Immature natural killer cell (primary cell): ENCODE measurements at places on chromosomes 5 and 9.

DNA sequence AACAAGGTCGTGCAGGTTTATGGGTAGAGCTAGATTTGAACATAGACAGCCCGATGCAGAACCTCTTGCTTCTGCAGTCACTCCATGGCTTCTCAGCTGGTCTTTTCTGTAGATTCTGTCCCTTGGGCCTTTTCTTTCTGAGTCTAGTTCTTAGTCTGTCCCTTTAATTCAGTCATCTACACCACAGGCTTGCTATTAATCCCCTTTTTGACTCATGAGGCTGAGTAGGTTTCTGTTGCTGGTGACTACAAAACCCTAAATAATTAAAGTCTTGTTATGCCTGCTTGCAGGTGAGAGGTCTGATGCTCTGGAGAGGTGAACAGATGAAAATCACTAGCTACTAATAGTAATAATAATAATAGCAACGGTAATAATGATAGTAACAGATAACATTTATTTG is 19.3 kb upstream of the STRBP start:
- DNase-seq: no peak

DNA sequence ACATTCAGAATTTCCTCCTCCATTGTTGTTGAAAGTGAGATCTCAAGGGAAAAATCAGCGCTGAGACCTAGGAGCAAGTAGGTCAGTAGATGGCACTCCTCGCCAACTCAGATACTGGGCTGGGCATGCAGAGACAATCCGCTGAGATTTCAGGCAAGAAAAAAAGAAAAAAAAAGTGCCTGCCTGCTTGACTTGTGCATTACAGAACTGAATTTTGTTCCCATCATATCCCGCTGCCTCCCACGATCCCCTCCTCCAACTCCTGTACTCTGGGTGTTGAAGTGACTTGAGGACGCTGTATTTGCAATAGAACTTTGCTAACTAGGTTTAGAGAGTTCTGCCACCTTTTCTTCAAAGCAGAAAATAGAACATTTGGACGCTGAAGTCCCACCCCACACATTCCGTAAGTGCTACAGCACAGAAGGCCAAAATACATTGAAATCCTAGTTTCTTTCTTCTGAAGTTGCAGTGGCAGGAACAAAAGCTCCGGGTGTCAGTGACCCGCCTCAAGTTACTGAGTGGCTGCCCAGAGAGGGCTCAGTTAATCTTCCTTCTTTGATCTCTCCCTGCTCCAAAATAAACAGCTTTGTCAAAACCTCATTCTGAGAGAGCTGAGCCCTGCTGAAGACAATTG is 265.8 kb downstream of the MLLT3 start:
- peak; percentile 17 for DNase-seq

DNA sequence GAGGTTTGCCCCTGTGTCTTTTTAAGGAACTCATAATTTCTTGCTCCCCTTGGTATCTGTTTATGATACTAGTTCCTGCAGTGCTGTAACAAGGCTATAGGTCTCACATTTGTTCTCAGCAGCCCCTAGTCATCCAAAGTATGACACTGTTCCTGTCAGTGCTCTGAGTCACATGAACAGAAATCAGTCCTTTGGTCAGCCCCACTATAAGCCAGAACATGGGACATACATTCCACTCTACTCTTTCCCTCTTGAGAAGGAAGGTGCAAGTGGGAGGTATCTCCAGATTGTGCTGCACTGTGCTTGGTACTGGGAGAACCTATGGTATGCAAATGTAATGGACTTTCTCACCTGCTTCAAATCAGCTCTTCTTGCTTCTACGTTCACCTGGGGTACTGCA is 87.0 kb downstream of the IARS1 start:
- DNase-seq: no peak

GRCh38 chr5:160760008-160760407 is 92.0 kb downstream of the ATP10B start:
- DNase-seq: no peak

DNA sequence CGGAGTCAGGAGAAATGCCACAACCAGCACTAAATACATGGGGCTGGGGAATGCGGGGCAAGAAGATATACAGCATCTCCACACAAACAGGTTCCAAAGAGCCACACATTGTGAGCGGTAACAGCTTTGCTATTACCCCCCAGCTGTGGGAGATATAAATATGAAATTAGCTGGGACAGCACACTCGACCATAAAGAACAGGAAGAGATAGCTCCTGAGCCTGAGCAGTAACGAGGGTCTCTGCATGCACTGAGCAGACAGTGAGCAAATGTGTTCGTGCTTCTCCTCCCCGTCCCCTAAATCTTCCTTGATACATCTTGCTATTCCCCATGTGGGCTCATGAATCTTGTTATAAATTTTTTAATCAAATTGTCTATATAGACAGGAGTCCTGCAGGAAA is 53.1 kb downstream of the ADAMTS2 start:
- no peak for DNase-seq

- DNase-seq: no peak
These were observed 714.8 kb downstream of the TLR4 start for GRCh38 chr9:118418887-118419565.

DNA sequence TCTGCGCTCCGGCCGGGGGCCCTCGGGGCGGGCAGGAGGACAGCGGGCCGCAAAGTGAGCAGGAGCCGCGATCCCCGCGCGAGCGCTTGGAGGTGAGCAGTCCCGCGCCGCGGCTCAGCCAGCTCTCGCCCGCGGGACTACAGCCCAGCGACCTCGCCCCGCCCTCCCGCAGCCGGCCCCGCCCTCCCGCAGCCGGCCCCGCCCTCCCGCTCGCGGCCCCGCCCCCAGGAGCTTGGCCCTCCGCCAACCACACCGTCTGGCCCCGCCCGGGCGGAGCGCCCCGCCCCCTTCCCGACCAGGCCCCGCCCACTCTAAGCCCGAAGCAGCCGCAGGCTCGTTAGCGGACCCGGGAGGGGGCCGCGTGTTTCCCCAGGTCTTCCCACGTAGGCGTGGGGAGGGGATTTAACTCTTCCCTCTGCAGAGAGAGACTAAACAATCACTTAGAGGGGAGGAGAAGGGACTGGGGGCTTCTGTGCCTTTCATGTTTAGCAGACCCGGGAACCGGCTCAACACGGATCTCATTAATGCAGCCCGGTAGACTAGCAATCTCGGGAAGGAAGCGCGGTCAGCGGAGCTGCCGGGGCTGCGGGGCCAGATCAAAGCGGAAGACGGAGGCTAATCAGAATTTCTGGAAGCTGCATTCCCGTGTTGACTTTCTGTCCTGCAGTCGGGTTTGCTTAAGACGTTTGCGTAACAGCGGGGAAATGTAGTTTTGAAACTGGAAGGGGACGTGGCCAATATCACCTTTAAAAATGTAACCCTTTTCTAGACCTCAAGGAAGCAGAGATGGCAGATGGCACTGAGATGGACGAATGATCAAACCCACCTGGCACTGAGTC is at the start of gene MYO10:
Gene MYO10, minus strand, starts transcription at position 139 of the 839 bp plus-strand sequence. CDS start 480 bp downstream, outside the sequence.
- DNase-seq: peak; percentile 11

GRCh38 chr9:35728041-35728971 is 3.7 kb downstream of the TLN1 start:
- peak; percentile 64 for DNase-seq

DNA sequence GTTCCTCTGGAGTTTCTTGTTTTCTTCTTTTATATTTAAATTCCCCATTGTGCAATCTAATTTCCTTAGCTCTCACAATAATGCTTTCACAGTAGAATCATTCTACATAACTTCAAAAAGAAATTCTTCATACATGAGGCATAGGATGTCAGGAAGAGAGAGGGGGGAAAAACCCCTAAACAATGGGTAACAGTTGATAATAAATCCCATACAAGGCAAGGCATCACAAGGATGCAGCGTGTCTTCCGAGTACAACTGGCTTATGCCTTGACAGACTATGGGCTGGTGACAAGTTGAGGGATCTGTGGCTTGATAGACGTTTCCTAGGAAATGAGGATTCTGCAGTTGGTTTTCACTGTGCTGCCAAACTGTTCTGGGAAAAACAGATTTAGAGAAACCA is 247.4 kb downstream of the ARL15 start:
- no peak for DNase-seq

DNA sequence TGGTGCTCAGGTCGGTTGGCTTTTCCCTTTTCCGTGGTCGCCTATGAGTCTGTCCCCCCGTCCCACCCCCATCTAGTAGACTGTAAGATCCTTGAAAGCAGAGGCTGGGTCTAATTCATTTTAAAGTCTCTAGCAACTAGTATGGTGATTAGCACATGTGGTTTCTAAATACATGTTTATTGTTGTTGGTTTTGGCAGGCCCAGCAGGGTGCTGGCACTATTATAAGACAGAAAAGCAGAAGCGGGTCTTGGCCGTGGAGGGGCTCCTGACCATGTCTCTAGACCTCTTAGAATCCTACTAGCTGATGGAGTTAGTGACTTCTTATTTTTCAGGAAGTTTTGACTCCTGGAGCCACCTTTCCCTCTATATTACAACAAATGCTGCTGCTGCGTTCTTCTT is 61.5 kb upstream of the TNFSF8 start:
- DNase-seq: no peak

- peak; percentile 72 for DNase-seq
These were observed 32.6 kb upstream of the EGFL7 start for GRCh38 chr9:136629879-136630661.

DNA sequence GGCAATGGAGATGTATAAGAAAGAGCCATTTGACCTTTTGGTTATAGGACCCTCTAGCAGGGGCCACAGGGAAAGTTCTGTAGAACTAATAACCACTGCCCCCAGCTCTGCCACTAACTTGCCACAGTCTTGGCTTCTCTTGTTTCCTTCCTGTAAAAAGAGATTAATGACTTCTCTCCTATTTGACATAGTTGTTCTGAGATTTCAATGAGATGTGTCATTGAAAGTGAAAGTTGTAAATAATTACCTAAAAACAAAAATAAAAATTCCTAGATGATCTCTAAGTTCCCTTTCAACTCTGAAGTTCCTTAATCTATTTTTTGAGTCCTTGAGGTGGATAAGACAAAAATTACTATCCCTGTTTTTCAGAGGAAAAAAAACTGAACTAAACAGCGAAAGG is 1.4 kb upstream of the KIF12 start:
- DNase-seq: no peak

- DNase-seq: no peak
These were observed 342.0 kb upstream of the WWC1 start for GRCh38 chr5:167949435-167949834.

- DNase-seq: peak; percentile 65
These were observed 743 bp downstream of the NR3C1 start for GRCh38 chr5:143402553-143403333.

- no peak for DNase-seq
These were observed 317.1 kb downstream of the ASTN2 start for GRCh38 chr9:117097761-117098160.

DNA sequence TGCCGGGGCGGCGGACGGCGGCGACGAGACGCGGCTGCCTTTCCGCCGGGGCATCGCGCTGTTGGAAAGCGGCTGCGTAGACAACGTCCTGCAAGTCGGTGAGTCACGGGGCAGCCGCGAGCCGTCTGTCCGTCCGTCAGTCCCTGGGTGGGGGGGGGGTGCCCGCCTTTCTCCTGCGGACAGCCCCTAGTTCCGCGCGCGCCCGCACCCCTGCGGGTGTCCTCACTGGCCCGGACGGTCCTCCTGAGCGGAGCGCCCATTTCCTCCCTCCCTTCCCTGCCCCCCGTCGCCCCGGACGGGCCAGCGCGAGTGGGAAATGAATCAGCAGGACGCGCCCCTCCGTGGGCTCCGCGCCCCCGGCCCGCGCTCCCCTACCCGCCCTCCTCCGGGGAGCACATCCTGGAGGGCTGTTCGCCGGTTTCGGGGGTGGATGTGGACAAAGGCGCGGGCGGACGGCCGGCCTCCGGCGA is 828 bp downstream of the ZSWIM6 start:
- DNase-seq: peak; percentile 48

DNA sequence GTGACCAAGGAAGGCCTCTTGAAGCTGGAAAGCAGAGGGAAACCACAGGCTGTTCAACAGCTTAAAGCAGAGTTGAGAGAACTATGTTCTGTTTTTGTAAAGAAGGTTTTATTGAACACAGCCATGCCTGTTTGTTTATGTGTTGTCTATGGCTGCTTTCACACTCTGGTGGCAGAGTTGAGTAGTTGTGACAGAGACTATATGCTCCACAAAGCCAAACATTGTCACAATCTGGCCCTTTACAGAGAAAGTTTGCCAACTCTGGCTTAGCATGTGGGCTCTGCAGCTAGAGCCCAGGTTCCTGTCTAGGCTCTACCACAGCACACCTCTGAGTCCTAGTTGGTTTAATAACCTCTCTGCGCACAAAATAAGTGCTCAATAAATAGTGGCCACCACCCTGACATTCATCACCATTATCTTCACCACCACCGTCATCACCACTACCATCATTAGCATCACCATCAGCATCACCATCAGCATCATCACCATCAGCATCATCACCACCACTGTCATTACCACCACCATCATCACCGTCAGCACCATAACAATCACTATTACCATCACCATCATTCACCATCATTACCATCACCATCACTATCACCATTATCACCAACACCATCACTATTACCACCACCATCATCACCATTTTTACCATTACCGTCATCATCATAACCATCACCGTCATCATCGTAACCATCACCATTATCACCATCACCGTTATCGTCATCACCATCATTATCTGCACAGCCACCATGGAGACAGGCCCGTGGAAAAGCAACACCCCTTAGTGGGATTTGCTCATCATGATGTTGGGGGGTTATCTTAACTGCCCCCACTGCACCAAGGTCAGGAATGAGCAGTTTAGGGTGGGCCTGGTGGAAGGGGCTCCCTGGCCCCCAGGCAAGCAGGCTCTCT is 18.3 kb downstream of the AKNA start:
- peak; percentile 94 for DNase-seq

DNA sequence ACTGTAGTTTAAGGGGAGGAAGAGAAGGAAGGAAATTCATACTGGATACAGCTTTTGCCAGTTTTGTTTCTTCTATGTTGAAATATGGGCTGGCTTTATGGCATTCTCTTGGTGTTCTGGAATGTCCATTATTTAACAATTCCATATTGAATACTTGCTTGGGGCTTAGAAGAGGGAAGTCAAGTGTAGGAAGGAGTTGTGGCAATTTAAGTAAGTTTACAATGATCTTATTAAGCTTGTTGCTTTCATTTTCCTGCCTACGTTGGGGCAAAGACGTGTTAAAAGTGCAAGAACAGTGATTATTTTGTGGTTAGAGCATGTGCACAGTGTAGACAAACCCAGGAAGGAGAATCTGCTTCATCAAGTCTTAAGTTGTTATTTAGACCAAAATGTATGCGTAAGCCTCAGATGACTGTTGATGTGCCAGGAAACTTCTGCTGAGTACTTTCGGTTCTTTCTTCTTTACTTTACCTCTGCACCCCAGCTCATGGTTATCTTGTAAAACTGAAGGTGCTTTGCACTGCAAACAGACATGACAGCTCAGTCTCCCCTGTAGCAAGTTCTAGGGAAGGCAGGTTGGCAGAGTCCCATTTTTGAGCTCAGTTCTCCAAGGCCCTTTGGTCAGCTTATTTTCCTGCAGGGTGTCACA is 75.8 kb downstream of the F2RL2 start:
- peak; percentile 84 for DNase-seq

GRCh38 chr9:89278551-89278950 is 32.4 kb upstream of the CKS2 start:
- no peak for DNase-seq

DNA sequence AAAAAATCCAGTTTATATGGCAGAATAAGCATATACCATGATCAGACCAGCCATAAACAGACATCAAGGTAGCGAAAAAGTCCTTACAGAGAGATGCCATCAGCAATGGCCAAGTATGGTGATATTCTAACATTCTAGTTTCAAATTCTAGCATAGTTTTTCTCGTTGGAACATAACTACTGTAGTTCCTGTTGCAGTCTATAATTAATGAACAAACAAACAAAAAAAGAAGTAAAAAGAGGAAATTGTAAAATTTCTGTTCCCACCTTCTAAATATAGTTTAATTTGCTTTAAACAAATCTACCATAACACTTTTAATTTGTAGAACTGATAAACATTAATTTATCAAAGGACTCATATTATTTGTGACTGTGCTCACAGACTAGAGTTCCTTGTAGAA is 9.9 kb upstream of the CD180 start:
- DNase-seq: no peak
